ENCODE measurements at places on chromosomes 12 and 14.

- no peak for DNase-seq
Measured at GRCh38 chr12:67681105-67681778, 32.7 kb downstream of the DYRK2 start.

DNA sequence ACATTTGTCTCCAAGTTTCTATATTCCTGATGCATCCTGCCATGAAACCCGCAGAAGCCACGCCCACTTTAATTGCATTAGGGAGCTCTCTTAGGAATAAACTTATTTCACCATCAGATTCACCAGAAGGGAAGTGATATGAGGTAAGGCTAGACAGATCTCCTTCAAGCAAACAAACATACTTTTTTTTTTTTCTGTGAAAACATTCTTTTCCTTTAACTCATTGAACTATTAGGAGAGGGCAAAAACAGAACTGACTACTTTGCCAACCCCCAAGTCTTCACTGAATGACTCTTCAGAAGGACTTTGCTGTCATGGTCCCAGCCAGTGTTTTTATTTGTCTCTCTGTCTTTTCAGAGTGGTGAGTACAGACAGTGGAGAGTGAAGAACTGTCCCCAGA, 48.4 kb downstream of the GTF2A1 start:
- DNase-seq = no peak

DNA sequence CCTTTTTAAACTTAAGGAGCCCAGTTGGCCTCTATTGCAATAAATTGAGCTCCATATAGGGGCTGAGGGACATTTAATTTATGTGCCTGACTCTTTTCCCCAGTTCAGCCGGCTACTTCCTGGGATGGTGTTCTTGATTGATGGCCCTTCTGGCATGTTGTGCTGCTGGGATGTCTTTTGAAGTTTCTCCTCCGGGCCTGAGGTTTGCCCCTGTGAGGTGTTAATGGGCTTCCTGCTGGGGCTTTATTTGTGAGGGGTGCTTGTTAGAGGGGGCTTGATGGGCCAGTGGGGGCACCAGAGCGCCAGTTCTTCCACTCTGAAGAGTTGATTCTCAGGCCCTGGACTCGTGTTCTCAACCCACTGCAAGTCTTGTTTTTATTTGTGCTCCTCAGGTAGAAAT, 69.6 kb downstream of the CHST11 start:
- DNase-seq = no peak

GRCh38 chr12:118979763-118980406, 1.5 kb upstream of the SRRM4 start:
- DNase-seq = no peak

Measured in GF-D8 (cell line).